ENCODE measurements at places on chromosomes 13 and 19. TPM values are rescaled to one million over a fixed set of nuclear protein-coding genes. Genes with fewer than 3 reads are reported as not detected.

CABP5 gene
- total RNA-seq: not detected

CEACAM21 gene
- not detected for total RNA-seq

FAM83E gene
- total RNA-seq: 6.8 TPM

- H3K4me1 ChIP-seq: no peaks in the 10 kb centered on the region
- no peaks in the 10 kb centered on the region for H3K27me3 ChIP-seq
- DNase-seq: no peak
- H3K27ac ChIP-seq: no peak overlapping the region
Measured at GRCh38 chr19:22526661-22527272, 104.6 kb upstream of the ZNF98 start.

DNA sequence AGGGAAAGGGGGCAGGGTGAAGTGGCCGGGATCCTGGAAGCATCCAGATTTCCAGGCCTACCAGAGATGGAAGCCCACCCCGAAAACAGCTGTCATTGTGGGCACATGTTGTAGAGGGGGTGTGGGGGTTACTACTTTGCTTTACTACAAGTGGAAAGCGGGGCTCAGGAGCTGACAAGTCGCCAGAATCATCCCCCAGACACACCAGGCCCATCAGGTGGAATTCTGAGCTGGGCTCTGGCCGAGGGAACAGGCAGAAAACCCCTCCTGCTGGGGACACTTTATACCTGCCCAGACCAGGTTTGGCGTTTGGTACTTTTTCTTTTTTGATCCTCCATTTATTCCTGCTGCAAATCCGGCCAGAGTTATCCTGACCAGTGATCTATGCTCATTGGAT is 3.8 kb downstream of the CDX2 start:
- H3K27me3 ChIP-seq: no peaks in the 10 kb centered on the region
- peak; percentile 32 for DNase-seq
- H3K4me1 ChIP-seq: peaks cover 53% of the 10 kb centered on the region
- peak overlapping the region; percentile 65 for H3K27ac ChIP-seq
- peak overlapping the region; percentile 96 for H3K4me3 ChIP-seq

DNA sequence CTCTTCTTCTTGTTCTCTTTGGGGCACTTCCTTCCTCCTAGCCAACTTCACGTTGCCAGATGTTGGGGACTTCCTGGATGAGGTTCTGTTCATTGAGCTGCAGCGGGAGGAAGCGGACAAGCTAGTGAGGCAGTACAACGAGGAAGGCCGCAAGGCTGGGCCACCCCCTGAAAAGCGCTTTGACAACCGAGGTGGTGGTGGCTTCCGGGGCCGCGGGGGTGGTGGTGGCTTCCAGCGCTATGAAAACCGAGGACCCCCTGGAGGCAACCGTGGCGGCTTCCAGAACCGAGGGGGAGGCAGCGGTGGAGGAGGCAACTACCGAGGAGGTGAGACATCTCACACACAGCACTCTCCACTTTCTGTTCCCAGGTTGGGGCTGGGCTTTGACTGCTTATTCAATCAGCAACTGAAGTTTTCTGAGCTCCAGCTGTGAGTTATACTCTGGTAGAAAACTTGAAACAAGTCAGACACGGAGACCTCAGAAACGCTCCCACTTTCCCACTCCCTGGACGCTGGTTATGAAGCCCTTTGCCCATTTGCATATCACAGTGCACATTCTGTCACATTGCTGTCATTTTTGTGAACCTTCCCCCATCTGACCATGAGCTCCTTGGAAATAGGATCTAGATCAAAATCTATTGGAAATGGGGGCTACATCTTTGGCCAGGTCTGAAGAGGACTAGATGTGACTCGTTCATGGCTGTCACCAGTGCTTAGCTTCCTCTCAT is 7.2 kb upstream of the CCDC97 start:
- H3K4me3 ChIP-seq: no peak overlapping the region
- DNase-seq: no peak
- H3K36me3 ChIP-seq: peaks cover 11% of the 10 kb centered on the region
- peak overlapping the region; percentile 36 for H3K27ac ChIP-seq

DNA sequence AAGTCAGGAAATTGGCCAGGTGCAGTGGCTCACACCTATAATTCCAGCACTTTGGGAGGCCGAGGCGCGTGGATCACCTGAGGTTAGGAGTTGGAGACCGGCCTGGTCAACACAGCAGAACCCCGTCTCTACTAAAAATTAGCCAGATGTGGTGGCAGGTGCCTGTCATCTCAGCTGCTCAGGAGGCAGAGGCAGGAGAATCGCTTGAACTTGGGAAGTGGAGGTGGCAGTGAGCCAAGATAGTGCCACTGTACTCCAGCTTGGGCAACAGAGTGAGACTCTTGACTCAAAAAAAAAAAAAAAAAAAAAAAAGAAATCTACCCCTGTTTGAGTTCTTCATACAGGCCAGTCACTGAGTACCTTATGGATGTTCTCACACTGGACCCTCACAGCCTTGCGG is 42.0 kb downstream of the SLC15A1 start:
- peaks cover 14% of the 10 kb centered on the region for H3K4me1 ChIP-seq
- H3K27ac ChIP-seq: no peak overlapping the region
- no peak for DNase-seq
- no peaks in the 10 kb centered on the region for H3K27me3 ChIP-seq
- H3K36me3 ChIP-seq: no peaks in the 10 kb centered on the region

All from Caco-2 (cell line).